ENCODE measurements at places on chromosomes 16 and 17. TPM values are rescaled to one million over a fixed set of nuclear protein-coding genes. Genes with fewer than 3 reads are reported as not detected.
A peak's percentile ranks its signal among the peaks of the same experiment; 100 is the strongest.

Gene CIBAR2
- total RNA-seq = not detected

DNA sequence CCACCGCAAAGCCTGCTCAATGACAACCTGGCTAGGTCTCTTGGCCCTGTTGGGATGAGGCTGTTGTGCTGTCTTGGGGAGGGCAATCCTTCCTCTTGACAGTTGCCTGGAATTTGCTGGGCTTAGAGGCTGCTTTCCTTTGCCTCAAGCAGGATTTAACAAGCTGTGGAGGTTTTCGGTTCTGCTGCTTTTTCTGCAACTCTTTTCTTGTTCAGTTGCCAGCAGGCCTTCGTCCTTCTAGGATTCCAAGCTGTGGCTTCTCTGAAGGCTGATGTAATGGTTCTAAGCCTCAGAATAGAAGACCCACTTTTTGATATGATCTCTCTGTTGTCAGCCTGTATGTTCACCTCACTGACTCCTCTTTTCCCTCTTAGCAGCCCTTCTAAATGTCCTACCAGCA, 149.5 kb upstream of the HS3ST4 start:
- no peaks in the 10 kb centered on the region for H3K36me3 ChIP-seq
- no peak overlapping the region for H3K4me3 ChIP-seq
- H3K27ac ChIP-seq = no peak overlapping the region
- no peaks in the 10 kb centered on the region for H3K4me1 ChIP-seq
- no peaks in the 10 kb centered on the region for H3K27me3 ChIP-seq

Gene VASN
- 197 TPM for total RNA-seq

DNA sequence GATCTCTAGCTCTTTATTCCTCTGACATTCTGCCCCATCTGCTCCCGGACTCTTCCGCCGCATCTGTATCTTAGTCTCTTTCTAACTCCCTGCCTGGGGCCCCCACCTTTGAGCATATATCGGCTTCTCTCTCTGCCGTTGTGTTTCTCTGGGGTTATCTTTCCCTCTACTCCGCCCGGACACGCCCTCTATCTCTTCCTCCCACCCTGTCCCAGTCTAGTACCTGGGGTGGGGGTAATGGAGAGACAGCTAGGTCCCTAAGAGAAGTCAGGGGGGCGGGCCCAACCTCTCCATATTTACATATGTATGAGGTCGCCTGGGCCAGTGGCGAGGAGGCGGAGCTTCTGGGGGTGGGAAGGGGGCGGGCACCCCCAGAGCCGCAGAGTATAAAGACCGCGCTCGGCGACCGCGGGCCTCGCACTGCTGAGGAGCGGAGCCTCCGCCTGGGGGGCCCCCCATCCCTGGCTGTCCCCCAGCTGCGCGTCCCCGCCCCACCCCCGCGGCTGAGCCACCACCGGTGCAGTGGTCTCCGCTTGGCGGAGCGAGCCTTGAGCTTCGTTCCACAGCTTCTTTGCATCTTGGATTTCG, at the start of gene ATP1B2:
Gene ATP1B2 (plus strand): TSS at position 418 of the 588 bp plus-strand sequence. CDS start 593 bp downstream, outside the sequence.
- no peak within 1 kb of the TSS for H3K27ac ChIP-seq
- no peaks in the 10 kb centered on the region for H3K36me3 ChIP-seq
- peak within 1 kb of the TSS; percentile 63 for H3K4me3 ChIP-seq
- H3K27me3 ChIP-seq = peaks cover 26% of the 10 kb centered on the region

DNA sequence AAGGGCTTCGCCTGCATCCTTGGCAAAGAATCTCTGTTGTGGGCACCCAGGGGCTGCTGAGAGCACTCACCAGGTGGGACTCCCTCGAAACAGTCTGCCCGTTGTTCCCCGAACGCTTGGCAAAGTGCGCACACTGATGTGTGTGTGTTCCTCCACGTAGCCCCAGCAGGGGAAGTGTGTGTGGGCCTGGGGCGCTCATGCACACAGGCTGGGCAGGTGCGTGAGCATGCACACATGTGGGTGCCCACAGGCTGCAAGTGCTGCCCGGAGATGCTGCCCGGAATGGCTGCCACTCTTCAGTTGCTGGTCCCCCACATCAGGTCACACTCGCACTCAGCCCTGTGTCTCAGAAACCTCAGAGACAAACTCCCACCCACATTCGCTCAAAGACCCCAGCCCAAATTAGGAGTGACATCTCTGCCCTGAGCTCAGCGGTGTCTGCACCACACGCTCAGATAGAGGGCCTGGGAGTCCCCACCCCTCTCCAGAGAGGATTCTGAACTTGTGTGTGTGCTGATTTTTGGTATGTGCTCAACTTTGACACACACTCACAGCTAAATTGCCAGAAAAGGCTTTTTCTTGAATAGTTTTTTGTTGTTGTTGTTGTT, 119.4 kb downstream of the MGAT5B start:
- no peak for DNase-seq
- H3K4me3 ChIP-seq = no peak overlapping the region
- no peaks in the 10 kb centered on the region for H3K4me1 ChIP-seq
- no peak overlapping the region for H3K27ac ChIP-seq

DNA sequence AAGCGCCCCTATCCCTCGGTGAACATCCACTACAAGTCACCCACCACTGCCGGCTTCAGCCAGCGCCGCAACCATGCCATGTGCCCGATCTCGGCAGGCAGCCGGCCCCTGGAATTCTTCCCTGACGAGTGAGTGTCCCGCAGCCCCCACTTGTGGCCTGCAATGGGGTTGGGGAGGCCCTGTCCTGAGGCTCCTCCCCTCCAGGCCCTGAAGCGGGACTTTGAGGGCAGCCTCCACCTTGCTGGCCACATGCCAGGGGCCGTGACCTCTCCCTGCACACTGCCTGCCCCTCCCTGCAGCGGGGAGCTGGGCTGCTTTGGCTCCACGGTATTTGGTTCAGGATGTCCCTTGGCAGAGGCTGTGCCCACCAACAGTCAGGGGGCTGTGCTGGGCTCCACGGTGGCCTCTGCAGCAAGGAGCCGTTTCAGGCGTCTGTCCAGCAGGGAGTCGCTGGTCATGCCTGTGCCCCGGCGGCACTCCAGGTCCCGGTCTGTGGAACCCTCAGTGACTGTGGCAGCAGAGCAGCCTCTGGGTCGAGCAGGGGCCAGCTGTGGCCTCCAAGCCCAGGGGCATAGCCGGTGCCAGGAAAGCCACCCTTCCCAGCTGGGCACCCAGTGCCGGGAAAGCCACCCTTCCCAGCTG, 8.3 kb downstream of the NME3 start:
- H3K36me3 ChIP-seq = peaks cover 64% of the 10 kb centered on the region
- H3K4me3 ChIP-seq = no peak overlapping the region
- H3K27me3 ChIP-seq = no peaks in the 10 kb centered on the region
- H3K27ac ChIP-seq = no peak overlapping the region
- H3K4me1 ChIP-seq = no peaks in the 10 kb centered on the region

DNA sequence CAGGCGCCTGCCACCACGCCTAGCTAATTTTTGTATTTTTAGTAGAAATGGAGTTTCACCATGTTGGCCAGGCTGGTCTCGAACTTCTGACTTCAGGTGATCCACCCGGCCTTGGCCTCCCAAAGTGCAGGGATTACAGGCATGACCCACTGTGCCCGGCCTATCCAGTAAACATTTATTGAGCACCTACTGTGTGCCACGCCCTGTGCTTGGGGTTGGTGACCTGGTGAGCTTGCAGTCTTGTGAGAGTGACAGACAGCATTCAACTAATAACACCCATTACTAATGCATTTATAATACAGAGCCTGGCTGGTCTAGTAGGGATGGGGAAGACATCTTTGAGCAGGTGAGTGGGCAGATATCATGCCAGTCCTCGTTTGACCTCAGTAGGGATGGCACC, 113.1 kb downstream of the SOCS1 start:
- H3K4me1 ChIP-seq = peaks cover 35% of the 10 kb centered on the region
- H3K27me3 ChIP-seq = no peaks in the 10 kb centered on the region
- H3K27ac ChIP-seq = no peak overlapping the region
- DNase-seq = no peak
- H3K4me3 ChIP-seq = no peak overlapping the region

DNA sequence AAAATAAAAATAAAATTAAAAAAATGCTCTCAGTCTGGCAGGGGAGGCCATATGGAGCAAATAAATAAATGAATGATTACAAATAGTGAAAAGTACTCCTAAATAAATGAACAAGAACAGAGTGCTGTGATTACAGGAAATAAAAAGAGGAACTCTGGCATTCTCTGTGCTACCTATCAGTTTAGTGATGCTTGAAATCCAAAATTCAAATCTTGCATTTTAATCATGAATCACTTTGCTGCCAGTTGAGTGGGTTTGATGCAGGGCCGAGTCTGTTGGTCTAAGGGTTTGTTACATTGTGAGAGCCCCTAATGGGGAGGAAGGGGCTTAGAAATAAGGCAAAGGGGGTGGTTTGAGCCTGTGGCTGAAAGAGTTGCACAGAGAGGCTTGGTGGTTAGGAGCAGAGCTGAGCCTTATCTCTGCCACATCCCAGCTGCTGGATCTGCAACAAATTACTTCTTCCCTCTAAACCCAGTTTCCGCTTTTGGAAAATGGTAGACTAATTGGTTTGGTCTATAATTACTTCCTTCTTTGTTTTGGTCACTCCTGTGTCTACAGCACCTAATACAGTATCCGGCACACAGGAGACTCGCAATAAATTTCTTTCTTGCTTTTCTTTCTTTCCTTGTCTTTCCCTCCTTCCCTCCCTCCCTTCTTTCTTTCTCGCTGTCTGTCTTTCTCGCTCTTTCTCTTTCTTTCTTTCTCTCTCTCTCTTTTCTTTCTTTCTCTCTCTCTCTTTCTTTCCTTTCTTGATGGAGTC, 6.3 kb upstream of the ABCC1 start:
- peaks cover 15% of the 10 kb centered on the region for H3K4me1 ChIP-seq
- H3K27ac ChIP-seq = no peak overlapping the region
- H3K36me3 ChIP-seq = no peaks in the 10 kb centered on the region
- H3K27me3 ChIP-seq = no peaks in the 10 kb centered on the region
- no peak overlapping the region for H3K4me3 ChIP-seq

DNA sequence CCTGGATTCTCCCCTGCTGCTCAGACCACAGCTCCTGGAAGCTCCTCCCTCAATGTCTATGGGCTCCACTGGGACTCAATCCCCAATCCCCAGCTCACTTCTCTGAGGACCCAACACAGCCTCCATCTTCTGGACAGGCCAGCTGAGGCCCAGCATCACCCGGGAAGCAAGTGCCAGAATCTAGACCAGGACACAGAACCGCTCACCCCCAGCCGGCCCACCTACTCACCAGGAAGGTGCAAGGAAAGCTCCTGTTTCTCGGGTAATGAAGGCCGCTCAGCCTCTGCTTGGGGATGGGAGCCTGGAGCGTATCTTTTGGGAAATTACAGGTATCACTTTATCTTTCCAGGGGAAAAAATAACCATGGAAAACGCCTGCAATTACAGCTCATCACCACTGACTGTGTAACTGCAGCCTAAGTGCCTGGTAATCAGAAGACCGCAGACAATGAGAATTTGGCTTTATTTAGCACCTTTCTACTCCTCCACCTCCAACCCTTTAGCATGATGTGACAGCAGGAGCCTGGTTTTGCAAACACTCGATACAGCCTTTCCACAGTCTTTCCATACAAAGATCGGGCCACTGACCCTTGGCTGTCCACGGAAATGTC, 49.6 kb upstream of the RPL38 start:
- H3K4me1 ChIP-seq = no peaks in the 10 kb centered on the region
- H3K4me3 ChIP-seq = no peak overlapping the region
- no peaks in the 10 kb centered on the region for H3K36me3 ChIP-seq
- no peak for DNase-seq
- H3K27me3 ChIP-seq = no peaks in the 10 kb centered on the region

Gene TLCD3B
- total RNA-seq = not detected
